ENCODE measurements at places on chromosomes 6 and 20.

DNA sequence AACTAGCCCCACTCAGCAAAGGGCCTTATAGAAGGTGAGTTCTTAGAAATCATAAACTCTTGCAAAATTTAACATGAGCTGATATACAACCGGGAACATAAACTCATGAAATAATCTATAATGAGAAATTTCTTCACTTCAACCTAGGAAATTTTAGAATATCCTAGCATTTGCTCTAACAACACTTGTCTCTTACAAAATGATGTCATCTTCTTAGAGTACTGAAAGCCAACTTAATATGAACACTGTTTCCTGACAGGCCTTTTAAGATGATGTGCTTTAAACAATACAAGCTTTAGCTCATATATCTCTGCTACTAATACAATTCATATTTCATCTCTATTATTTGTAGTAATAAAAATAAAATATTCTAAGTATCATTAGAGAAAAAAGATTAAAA lies 932 bp downstream of the PACRG start:
- no peak for DNase-seq

DNA sequence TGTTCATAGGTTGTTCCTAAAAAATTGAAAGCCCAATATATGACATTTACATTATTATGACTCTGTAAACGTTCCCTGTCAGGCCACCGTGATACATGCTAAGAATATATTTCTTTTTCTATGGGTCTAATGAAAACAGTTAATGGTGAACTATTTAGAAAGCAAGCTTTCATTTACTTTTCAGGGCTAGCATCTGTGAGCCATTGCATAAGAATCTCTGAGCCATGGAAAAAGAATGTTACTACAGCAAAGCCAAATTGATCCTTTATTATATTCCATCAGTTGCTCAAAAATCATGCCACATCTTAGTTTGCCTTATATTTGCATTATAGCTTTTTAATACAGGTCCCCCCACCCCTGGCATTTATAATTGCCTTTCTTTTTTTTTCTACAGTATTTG lies 275.5 kb downstream of the ZFAND3 start:
- no peak for DNase-seq

GRCh38 chr6:23013776-23014175 lies 444.4 kb downstream of the HDGFL1 start:
- DNase-seq = no peak

DNA sequence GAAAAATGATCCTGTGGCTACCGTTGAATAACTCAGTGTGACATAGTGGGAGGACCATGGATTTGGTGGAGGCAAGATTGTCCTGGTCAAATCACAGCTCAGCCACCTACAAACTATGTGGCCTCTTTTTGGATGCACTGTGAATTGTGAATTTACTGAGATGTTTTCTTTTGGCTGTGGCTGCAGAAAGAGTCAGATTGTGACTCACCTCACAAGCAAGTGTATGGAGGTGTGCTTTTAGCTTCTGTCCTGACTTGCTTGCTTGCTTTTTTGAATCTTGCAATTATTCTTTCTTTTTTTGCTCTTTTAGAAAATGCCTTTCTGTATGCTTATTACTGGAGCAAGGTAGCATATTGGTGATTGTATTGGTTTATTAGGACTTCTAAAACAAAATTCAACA lies 122.9 kb upstream of the FOXO3 start:
- no peak for DNase-seq

- no peak for DNase-seq
These were observed 33.3 kb downstream of the FARS2 start for GRCh38 chr6:5294392-5295211.

DNA sequence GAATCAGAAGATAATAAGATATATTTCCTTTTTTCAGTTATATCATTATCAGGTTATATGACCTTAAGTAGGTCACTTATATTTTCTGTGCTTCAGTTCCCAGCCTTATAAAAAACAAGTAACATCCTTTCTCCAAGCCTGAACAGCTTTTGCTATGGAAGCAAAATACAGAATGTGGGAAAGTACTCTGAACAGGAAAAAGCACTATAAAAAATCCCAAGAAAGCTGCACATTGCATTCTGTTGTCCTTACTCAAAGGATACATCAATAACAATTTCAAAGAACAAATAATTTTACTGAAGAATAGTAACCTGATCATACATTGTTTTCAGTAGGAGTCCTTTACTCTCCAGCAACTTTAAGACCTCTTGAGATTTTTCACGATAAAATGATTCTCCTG lies 56.4 kb downstream of the SLC35A1 start:
- DNase-seq = no peak

- no peak for DNase-seq
These were observed 476.2 kb downstream of the MMUT start for GRCh38 chr6:48986845-48987244.

GRCh38 chr6:98944598-98945081 lies 3.1 kb downstream of the FBXL4 start:
- no peak for DNase-seq

GRCh38 chr6:3913958-3914337 lies 64.8 kb downstream of the FAM50B start:
- DNase-seq = no peak

All from T-helper 17 cell (primary cell).